Endothelial cell (in vitro differentiated cells): ENCODE measurements at places on chromosomes 2 and 18. TPM values are rescaled to one million over a fixed set of nuclear protein-coding genes. Genes with fewer than 3 reads are reported as not detected.

Gene CIB4
- total RNA-seq = not detected

Gene FEV
- 0.56 TPM for total RNA-seq

Gene DSG4
- not detected for total RNA-seq

Gene PRSS56
- not detected for total RNA-seq

Gene LYG2
- total RNA-seq = 1.7 TPM

Gene C2orf78
- not detected for total RNA-seq

Gene TRIB2
- 10.1 TPM for total RNA-seq

Gene TUBA3D
- not detected for total RNA-seq

Gene CFAP65
- total RNA-seq = 0.59 TPM

Gene C2orf81
- 5.0 TPM for total RNA-seq

Gene BMP10
- not detected for total RNA-seq

Gene ADRA2B
- 0.46 TPM for total RNA-seq

Gene IL36A
- not detected for total RNA-seq
